ENCODE measurements at places on chromosomes 12 and 14.

DNA sequence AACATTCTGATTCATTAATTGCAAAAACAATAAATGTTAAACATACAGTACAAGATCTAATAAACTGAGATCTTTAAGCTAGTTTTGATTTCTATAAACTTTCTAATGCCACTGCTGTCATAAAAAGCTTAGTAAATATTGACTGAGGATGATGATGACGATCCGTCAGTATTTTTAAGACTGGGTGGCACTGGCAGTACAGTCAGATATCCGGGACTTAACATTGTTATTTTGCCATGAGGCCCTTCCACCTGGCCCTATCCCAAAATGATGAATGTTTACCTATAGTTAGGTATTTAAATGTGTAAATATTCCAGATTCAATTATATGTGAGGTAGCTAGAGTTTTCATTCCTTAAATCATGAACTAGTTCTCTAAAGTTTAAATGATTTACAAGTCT, 158.5 kb downstream of the FOXA1 start:
- no peak for DNase-seq

DNA sequence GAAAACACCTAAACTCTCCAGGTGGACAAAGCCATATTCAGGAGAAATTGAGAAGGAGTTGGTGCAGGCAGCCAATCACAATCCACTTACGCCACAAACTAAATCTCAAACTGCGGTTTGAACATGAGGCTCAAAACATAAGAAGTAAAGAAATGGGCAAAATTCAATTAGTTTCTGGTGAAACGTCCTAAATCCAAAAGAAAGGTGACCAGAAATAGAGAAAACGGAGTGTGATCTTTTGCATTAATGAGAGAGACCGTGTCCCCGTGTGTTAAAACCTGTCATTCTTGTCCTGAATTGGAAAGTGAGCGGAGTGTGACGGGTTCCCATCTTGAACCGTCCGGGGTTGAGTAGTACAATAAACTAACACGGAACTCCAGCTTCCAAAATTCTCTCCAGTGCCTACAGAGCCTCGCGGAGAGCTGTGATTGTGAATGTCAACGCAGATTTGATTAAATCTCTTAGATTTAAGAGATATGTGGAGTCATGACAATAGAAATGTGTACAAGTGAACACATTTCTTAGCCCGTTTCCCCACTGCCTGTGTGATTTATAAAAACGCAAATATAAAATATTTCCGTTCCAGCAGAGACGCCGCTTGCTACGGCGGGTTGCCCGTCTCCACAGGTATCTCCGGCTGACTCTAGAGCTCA, 595 bp upstream of the METAP2 start:
- peak; percentile 74 for DNase-seq

DNA sequence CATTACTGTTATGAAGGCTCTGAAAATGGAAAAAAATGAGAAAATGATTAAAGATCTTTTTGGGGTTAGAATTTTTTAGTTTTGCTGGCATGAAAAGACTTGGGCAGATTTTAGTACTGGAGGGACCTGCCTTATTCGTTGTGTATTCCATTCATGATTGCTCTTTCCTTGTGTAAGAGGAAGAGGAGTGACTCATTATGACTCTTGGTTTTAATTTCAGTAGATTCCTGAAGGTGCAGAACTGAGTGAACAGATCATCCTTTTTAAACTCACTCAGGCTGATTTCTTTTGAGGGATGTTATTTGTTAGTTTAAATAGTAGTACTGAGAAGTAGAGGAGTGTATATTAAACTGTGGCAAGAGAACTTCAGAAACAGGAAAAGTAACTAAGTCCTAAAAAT, 41.6 kb downstream of the AKAP6 start:
- DNase-seq: peak; percentile 91

DNA sequence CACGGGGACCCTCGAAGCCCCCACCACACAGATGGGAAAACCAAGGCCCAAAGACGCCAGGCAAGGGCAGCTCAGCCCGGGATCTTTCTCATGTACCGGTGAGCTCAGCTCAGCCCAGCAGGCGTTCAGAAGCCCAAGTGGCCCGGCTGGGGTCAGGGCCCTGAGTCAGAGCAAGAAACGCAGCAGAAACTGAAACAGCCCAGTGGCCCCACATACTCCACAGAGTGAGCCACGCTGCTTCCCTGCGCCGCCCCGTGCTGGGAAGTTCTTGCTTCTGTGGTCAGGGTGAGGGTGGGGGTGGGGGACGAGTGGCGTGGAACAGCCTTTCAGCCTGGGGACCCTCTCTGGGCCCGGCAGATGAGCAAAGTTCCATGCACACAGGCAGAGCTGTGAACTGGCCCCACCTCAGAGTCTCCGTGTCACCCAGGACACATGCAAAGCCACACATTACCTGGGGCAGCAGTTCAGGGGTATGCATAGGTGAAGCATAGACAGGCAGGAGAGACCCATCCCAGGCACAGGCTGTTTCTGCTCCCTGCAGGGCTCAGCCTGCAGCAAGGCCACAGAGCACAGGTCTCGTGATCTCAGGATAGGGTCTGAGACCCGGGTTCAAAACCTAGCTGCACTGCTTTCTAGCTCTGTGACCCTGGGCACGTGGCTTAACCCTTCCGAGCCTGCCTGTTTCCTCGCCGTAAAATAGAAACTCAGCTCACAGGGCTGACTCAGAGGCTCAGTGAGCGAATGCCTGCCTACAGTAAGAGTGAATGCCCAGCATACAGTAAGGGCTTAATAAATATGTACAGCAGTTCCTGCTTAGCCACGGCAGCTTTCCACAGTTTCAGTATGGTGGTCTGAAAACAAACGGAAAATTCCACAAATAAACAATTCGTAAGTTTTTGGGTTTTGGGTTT, 21.6 kb downstream of the NCOR2 start:
- DNase-seq: peak; percentile 51

- no peak for DNase-seq
Measured at GRCh38 chr14:92628636-92629035, 115.1 kb downstream of the RIN3 start.

- peak; percentile 33 for DNase-seq
Measured at GRCh38 chr12:47317175-47317915, 237.6 kb upstream of the AMIGO2 start.

GRCh38 chr12:47082283-47082682, 2.5 kb upstream of the AMIGO2 start:
- DNase-seq: no peak

GRCh38 chr14:92624764-92625163, 111.2 kb downstream of the RIN3 start:
- DNase-seq: no peak

- no peak for DNase-seq
Measured at GRCh38 chr14:23399591-23399990, 8.5 kb downstream of the MYH6 start.

- DNase-seq: peak; percentile 81
Measured at GRCh38 chr12:114476159-114476558, 70.2 kb upstream of the TBX5 start.

- DNase-seq: peak; percentile 42
Measured at GRCh38 chr14:68718023-68718990, 74.6 kb downstream of the ZFP36L1 start.

DNA sequence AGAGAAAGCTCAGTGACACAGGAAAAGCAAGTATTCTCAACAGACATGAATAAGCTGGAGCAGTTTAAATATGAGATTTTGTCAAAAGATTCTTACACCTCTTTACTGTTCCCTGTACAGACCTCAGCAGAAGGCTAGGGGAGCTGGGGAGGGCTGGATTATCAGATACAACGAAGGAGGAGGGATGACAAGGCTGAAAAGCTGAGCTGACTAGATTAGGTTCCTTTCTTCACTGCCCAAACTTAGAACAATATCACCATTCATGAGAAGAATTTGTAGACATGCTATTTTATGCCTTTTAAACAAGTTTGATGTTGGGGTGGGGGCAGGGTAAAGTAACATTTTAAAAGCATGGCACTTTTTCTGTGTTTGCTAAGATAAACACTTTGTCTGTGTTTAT, 611.1 kb downstream of the AACS start:
- no peak for DNase-seq

DNA sequence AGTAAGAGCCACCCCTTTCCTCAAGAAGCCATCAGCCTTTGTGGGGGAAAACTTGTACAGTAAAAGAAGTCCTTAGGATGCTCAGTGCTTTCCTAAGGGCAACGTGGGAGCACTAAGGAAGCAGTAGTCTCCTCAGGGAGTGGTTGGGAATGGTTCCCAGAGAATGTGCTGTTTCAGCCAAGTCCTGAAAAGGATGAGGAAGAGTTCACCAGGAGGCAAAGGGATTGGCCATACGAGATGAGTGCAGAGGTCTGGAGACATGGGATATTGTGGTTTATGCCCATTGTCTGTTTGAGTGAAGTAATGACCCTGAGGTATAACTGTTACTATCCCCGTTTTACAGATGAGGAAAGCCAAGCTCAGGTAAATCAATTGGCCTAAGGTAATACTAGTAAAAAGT, 86.0 kb upstream of the ATF1 start:
- peak; percentile 26 for DNase-seq

DNA sequence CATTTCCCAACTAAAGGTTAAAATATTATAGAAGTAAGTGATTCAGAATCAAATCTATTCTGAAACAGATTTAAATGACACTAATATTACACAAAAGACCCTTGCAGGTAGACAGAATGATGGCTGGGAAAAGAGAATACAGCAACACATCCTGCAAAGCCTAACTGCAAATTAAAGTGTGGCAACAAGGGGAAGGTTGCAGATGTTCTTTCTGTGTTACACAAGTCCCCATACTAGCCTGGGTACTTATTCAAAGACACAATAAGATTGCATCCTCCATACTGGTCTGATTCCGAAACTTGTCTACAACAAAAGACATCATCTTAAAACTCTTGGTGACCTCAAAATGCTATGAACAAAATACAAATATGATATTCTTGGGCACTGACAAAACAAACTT, 50.5 kb downstream of the R3HDM2 start:
- DNase-seq: no peak

Data from GM23248 (cell line).